Stimulated activated CD8-positive, alpha-beta memory T cell treated with anti-CD3 and anti-CD28 coated beads, Interleukin-4, amount 100 ng/mL, for 4 hours (primary cell): ENCODE measurements at places on chromosomes 2 and 18.

GRCh38 chr2:54555318-54555837 lies 99.3 kb downstream of the SPTBN1 start:
- DNase-seq = no peak

DNA sequence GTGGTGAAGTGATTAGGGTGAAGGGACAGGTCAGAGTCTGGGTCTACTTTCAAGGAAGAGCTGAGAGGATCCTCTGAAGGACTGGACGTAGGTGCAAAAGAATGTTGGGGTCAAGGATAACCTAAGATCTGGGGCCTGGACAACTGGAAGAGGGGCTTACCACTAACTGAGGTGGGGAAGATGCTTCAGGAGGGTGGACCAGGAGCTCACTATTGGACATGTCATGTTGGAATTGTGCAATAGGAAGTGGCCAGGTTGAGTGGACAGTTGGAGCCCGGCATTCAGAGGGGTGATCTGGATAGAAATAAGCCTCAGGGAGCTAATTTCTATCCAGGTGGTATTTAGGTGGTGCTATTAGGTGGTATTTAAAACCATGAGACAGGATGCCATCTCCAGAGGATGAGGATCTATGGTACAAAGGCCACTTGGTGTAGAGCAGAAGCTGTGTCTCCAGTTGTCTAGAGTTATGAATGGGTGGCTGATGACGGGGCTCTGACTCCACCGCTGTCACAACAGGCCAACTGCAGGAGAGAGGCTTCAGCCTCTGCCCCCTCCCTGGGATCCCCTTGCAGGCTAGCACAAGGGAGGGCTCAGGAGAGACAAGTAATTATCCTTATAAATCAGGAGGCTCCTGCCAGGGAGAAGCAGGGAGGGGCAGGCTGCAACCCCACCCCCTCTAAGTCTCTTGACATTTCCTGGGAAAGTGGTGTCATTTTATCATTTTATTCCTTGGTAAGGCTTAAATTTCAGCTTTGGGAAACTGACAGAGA lies 158.0 kb downstream of the SMAD7 start:
- no peak for DNase-seq

DNA sequence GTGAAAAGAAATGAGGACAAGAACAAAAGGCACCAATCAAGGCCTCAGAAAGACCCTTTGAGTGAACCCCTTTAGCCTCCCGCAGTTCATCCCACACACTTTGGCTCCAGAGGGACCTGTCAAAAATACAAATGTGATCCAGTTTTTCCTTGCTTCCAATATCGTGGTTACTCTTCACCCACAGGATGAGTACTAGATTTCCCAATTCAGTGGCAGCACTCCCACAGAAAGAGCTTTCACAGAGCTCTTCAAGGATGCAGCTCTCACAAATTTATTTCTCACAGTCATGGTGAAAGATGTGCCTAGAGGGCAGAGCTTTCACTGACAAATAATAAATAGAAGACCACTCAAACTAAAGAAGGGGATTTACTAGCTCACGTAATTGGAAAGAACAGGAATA lies 3.0 kb upstream of the GFPT1 start:
- no peak for DNase-seq

DNA sequence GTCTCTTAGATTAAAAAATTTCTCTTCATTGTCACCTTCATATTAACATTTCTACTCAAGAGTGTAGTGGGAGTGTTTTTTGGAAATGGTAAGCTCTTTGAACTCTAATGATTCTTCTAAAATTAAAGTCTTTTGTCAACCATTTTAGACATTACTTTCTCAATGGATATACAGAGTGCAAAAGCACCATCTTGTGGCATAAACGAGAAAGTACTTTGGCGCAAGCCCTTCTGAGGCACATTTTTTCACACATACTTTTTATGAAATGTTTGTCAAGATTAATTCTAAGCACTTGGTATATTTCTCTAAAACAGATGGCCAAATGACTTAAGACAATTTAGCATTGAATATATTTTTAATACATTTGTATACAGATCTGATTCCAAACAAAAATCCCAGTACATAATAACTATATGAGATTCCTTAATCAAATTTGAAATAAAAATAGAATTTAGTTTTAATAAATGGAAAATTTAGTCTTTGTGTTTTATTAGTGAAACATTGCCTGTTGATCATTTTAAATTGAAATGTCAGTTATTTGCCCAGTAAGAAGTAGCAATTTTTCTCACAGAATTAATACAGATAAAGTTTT lies 63.3 kb upstream of the GALNT5 start:
- no peak for DNase-seq

DNA sequence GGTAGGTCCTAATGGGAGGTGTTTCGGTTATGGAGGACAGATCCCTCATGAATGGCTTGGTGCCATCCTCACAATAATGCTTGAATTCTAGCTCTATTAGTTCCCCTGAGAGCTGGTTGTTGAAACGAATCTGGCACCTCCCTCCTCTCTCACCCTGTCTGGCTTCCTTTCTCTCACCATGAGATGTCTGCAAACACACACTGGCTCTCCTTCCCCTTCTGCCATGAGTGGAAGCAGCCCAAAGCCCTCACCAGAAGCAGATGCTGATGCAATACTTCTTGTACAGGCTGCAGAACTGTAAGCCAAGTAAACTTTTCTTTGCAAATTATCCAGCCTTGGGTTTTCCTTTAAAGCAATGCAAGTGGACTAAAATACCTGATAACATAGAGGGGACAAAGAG lies 86.6 kb downstream of the RND3 start:
- no peak for DNase-seq
